ENCODE measurements at places on chromosomes 1 and 21.

GRCh38 chr21:34834852-34835501, 166.2 kb downstream of the CLIC6 start:
- no peak for DNase-seq

- DNase-seq = no peak
These were observed 1093.6 kb upstream of the B3GALT2 start for GRCh38 chr1:194279975-194280374.

DNA sequence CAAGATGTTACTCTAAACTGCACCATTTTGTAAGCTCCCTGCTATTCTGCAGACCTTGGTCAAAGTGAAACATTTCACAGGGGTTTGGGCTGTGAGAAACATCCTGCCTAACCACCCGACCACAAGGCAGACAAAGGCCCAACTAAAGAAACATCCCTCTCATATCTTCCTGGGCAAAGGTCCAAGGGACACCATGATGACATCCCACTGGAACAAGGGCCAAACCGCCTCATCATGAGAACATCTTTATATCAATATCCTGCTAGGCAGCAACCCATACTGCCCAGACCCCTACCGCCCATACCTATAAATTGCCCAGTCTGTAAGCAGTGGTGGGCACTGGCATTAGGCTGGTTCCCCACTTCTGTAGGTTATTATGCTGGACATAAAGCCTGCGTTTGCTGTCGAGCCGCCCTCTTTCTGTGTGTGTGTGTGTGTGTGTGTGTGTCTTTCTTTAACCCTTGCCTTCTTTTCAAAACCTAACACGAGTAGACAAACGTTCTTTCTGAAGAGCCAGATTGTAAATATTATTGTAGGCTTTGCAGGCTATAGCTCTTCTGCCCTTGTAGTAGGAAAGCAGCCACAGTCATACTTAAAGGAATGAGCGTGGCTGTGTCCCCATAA, 1.0 kb upstream of the PPIE start:
- no peak for DNase-seq

GRCh38 chr1:219228058-219228419, 54.4 kb downstream of the LYPLAL1 start:
- DNase-seq = no peak

GRCh38 chr21:46603228-46603627, 1.7 kb downstream of the S100B start:
- DNase-seq = no peak

DNA sequence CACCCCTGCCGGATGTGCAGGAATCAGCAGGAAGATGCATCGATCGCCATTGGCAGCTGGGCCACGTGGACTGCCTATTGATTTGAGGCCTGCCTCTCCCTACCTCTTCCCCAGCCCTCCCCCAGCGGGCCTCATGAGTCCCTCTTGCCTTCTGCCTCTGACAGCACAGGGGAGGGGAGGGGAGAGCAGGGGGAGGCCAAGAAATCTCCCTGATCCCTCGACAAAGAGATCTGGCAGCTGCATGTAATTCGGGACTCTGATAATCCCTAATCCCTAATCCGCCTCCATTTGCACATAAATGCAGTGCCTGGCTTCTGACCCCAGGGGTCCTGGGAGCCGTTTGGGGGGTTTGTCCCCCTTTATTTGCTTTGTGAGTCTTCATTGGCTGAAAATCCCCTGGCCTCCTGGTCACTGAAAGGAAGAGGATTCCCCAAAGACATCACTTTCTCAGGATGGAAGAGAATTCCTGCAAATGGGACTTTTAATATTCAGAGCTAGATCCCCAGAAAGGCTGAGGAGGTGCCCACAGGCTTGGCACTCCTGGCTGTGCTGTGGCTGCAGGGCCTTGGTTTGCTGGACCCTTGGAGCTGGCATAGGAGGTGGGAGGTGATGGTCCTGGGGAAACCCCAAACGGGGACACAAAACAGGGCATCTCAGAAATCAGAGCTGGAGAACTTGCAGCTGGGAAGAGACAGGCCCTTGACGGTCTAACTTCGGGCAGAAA, 239.4 kb upstream of the POU3F1 start:
- DNase-seq = no peak

DNA sequence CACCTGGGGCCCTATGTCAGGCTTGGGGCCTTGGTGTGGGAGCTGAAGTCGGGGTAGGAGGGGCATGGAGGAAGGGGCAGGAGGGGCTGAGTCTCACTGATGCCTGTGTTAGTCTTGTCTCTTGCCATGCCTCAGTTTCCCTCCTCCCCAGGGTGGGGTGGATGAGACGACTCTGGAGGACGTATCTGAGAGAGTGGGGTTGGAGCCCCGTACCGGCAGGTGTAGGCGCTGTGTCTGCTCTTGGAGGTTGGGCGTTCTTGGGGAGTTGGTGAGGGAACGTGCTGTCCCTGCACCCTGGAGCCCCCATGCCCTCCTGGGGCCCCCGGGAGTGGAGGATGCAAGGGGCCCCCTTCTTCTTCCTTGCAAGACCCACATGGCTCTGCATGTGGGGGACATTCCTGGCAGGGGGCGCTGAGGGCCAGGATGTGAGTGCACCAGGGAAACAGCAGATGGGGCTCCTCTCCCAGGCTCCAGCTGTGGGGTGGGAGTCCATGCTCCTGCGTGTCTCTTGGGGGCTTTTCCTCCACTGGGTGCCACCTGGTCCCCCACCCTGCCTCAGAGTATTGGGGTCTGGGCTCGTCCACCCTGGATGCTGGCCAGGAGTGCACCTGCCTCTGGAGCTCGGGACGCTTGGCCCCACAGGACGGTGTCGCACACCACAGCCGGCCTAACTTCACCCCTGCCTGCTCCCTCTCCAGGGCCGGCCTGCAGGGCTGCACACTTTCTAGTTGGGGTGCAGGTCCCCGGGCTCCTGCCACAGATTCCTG, 1.4 kb upstream of the TNFRSF14 start:
- peak; percentile 57 for DNase-seq

DNA sequence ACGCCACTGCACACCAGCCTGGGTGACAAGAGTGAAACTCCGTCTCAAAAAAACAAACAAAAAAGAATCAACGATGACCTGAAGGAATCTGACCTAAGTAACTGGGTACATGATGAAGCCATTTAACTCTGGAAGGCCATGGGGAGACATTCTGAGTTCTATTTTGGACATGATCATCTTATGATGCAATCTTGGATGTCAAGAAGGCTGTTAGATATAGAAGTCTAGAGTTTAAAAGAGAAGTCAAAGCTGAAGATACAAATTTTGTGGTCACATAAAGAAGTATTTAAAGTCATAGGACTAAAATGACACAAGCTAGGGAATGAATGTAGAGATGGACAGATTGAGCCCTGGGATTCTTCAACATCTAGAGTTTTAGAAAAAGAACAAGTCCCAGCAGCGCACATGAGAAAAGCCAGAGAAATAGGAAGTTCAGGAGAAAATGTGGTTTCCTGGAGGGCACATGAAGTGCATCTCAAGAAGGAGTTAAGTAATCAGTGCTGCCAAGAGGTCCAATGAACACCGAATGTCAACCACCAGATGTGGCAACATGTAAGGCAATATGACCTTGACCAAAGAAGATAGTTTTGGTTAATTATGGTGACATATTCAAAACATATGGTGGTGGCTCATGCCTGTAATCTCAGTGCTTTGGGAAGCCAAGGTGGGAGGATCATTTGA, 26.8 kb downstream of the ELK4 start:
- DNase-seq = no peak

DNA sequence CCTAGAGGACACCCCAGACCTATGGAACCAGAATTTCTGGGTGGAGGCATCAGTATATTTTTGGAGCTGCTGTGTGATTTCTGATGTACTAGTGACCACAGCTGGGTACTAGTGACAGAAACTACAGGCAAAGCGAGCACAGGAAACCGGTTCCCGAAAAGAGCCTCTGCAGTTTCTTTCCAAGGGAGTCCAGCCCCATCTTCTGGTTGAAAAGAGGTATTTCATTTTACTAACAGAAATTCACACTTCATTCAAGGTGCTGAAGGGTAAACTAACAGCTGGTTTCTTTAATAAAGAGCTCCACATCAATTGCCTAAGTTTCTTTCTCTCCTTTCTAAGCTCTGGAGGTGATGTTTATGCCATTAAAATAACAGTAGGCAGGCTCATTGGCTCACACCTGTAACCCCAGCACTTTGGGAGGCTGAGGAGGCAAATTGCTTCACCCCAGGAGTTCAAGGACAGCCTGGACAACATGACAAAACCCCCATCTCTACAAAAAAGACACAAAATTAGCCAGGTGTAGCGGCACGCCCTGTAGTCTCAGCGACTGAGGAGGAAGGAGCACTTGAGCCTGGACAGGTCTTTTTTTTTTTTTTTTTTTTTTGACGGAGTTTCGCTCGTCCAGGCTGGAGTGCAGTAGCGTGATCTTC, 22.0 kb downstream of the THAP3 start:
- peak; percentile 55 for DNase-seq

DNA sequence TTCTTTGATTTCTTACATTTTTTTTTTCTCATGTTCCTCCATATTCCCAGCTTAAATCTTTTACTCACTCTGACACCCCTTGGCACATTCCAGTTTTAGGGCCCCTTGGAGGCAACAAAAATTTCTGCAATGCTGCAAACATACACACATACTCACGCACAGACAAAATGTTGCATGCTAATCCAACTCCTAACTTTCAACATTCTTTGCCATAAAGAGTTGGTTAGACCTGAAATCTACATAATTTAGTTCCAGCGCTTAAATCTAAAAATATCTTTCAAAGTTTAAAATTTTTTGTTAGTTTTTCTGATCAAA, 103.9 kb downstream of the PTPN14 start:
- no peak for DNase-seq

- DNase-seq = no peak
These were observed 9.0 kb downstream of the SLC9A1 start for GRCh38 chr1:27145934-27146354.

GRCh38 chr1:155300553-155301329, 497 bp downstream of the PKLR start:
- no peak for DNase-seq

GRCh38 chr1:98417820-98418219, 243.7 kb upstream of the SNX7 start:
- DNase-seq = no peak

DNA sequence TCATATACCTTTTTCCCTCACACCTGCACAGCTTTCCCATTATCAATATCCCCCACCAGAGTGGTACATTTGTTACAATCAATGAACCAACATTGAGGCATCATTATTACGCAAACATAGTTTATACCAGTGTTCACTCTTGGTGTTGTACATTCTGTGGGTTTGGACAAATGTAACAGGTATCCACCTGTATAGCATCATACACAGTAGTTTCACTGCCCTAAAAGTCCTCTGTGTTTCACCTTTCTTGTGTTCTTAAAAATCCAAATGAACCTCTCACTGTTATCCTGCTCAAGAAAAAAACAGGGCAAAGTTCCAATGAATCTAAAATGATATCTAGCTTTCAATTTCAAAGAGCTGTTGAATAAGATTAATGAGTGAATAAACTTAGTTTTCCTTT, 45.9 kb upstream of the NR5A2 start:
- no peak for DNase-seq

GRCh38 chr21:36654324-36654723, 44.6 kb upstream of the SIM2 start:
- DNase-seq = no peak

GRCh38 chr1:245046769-245047168, 108.0 kb upstream of the KIF26B start:
- no peak for DNase-seq

GRCh38 chr21:29104239-29104708, 26.2 kb upstream of the MAP3K7CL start:
- no peak for DNase-seq

- no peak for DNase-seq
These were observed 22.4 kb upstream of the EPS15 start for GRCh38 chr1:51541313-51542050.

GRCh38 chr1:9909234-9910046, 629 bp downstream of the CTNNBIP1 start:
- DNase-seq = no peak

- DNase-seq = no peak
These were observed 467.5 kb downstream of the PTPRU start for GRCh38 chr1:29703596-29704370.

DNA sequence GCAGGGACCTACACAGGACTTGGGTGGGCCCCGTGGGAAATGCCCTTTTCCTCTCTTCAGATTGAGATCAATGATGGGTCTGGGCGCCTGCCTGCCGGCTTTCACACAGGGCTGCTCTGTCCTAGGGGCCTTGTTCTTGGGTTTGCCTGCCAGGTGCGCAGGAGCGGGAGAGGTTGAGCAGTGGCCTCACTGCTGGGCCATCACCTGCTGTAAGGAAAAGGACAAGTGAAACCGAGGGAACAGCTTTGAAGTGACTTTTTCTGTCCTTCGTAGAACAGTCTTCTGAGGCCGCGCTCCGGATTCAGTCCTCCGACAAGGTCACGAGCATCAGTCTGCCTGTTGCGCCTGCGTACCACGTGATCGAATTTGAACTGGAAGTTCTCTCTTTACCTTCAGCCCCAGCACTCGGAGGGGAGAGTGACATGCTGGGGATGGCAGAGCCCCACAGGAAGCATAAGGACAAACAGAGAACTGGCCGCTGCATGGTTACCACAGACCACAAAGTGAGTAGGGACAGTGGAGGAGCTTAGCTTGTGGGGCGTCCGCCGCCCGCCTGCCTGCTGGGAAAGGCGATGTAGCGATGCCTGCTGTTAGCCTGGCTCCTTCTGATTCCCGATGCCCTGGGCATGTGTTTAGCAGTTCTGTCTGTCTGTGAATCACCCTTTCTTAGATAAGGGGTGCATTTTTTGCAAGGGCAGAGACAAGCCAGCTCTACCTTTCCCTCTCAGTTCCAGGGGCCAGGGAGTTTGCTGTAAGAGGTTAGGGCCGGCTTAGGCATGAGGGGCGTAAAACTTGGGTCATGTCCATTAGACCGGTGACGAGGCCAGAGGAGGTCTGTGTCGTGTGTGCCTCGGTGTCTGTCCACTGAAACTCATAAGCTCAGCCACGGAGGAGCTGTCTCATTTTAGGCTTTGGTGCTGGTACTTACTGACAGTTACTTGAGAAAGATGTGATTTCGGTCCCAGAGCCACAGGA, 19.5 kb upstream of the PWP2 start:
- DNase-seq = no peak

DNA sequence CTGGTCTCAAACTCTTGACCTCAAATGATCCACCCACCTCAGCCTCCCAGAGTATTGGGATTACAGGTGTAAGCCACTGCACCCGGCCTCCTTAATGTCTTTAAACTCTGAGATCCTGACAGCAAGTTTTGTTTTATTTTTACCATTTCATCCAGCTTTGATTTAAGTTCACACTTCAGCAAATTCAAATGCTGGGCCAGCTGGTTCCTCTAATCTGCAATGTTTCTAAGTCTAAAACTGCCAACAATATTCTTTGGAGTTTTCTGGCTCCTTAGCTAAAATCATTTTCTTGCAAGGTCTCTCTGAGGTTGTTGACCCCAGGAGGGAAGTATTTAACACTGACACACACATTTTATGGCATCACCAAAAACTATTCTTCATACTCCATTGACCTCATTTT, 72.0 kb upstream of the COL24A1 start:
- DNase-seq = no peak

- no peak for DNase-seq
These were observed 141.9 kb downstream of the CLEC20A start for GRCh38 chr1:178354816-178355215.

- no peak for DNase-seq
These were observed 99.9 kb upstream of the SGIP1 start for GRCh38 chr1:66434096-66434495.
